CD4-positive, alpha-beta T cell treated with Interleukin-2 at 100 ng/mL for 4 hours (primary cell): ENCODE measurements at places on chromosomes 5 and 9.

GRCh38 chr9:114592356-114592755 lies 4.8 kb downstream of the ATP6V1G1 start:
- peak; percentile 75 for DNase-seq

- DNase-seq = no peak
These were observed 169.6 kb downstream of the MELK start for GRCh38 chr9:36742264-36742663.

- DNase-seq = no peak
These were observed 50.8 kb downstream of the KCNN2 start for GRCh38 chr5:114412510-114413171.

GRCh38 chr9:88831713-88832407 lies 159.4 kb upstream of the S1PR3 start:
- DNase-seq = no peak

- DNase-seq = no peak
These were observed 9.5 kb downstream of the CDH18 start for GRCh38 chr5:19978476-19978875.

DNA sequence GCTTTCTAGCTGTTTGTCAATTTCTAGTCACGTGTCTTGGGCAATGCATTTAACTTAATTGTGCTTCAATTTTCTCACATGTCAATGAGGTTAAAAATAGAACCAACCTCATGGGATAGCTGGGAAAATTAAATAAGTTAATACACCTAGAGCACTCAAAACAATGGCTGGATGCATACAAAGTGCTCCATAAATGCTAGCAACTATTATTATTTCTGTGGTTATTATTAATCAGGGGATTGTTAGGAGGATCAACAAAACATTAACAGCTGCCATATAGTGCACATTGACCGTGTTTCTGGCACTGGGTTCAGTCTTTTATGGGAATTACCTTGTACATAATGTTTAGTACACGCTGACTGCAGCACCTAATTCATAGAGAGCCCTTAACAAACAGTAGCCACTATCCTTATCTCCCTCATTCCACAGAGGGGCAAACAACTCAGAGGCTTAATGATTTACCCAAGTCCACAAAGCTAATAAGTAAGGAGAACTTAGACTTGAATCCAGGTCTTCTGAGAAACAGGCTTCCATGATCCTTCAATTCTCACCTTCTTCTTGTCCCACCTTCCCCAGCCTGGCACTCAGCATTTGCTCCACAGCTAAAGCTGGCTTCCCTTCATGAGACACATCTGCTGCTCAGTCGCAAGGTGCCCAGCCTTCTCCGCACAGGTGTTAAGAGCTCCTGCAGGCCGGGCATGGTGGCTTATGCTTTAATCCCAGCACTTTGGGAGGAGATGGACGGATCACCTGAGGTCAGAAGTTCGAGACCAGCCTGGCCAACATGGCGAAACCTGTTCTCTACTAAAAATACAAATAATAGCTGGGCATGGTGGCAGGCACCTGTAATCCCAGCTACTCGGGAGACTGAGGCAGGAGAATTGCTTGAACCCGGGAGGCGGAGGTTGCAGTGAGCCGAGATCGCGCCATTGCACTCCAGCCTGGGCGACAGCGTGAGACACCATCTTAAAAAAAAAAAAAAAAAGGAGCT lies 137.4 kb upstream of the ABCA1 start:
- DNase-seq = no peak

GRCh38 chr9:136619742-136620440 lies 42.8 kb upstream of the EGFL7 start:
- DNase-seq = no peak

GRCh38 chr9:78791779-78792178 lies 494.9 kb downstream of the PSAT1 start:
- no peak for DNase-seq

- DNase-seq = no peak
These were observed 119.3 kb downstream of the NR2F1-AS1 start for GRCh38 chr5:93461756-93462155.

DNA sequence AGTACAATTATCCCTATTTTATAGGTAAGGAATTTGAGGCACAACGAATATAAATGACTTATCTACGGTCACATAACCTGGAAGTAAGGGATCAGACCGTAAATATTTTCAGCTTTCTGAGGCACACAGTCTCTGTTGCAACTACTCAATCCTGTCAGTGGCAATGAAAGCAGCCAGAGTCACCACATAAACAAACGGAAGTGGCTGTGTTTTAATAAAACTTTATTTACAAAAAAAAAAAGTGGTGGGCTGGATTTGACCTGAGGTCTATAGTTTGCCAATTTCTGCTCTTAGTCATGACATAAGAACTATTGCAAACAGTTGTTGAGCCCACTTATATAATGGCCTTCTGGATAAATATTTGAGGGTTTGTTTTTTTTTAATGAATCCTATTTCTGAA lies 29.6 kb downstream of the ZNF366 start:
- DNase-seq = no peak
